ENCODE measurements at places on chromosomes 11 and 22. TPM values are rescaled to one million over a fixed set of nuclear protein-coding genes. Genes with fewer than 3 reads are reported as not detected.
A peak's percentile ranks its signal among the peaks of the same experiment; 100 is the strongest.

The P2RY6 gene
- total RNA-seq: 2.9 TPM

The OR8D4 gene
- not detected for total RNA-seq

The C11orf97 gene
- total RNA-seq: not detected

The SLC1A2 gene
- total RNA-seq: 0.58 TPM

The PRG3 gene
- total RNA-seq: not detected

The CHRM1 gene
- 0.09 TPM for total RNA-seq

GRCh38 chr11:74019860-74020259 lies 11.0 kb upstream of the UCP3 start:
- no peak for DNase-seq

GRCh38 chr22:38448945-38449745 lies 5.9 kb downstream of the KCNJ4 start:
- no peak for DNase-seq

DNA sequence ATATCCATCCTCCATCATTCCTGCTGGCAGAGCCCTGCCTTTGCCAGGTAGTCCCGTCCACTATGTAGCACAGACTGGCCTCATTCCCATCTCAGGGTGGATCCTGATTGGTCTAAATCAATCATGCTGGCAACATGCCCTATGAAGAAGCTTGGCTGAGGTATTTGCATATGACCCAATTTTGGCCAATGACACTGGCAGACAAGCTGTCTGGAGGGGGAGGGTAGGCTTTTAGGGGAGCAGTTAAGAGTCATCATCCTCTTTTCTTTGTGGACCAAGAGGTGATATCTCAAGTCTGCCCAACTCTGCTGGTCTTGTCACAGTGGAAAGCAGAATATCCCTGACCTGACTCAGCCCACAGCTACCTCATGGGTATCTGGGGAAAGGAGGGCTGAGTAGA lies 5.1 kb downstream of the CCDC89 start:
- no peak for DNase-seq

GRCh38 chr22:43880541-43880991 lies 11.2 kb downstream of the PNPLA5 start:
- no peak for DNase-seq

DNA sequence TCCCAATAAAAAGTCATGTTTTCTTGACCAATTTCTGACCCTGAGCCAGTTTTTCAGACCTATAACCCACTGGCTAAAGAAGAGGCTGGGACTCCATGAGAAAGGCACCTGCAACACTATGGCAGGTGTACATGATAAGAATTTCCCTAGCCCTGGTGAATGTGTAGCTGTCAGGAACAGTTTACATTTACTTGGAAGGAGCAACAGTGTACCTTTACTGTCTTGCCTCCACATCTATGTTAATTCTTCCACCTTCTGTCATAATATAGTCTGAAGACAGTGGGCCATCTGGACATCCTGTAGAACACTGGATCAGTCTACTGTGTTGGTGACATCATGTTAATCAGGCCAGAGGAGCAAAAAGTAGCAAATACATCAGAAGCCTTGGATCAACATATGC lies 72.1 kb upstream of the CD82 start:
- no peak for DNase-seq

GRCh38 chr11:103628121-103628520 lies 408.3 kb upstream of the DDI1 start:
- DNase-seq: no peak

- DNase-seq: no peak
Measured at GRCh38 chr11:78094250-78094649, 14.6 kb upstream of the NDUFC2 start.

- DNase-seq: no peak
Measured at GRCh38 chr11:117000014-117000737, 98.1 kb downstream of the SIK3 start.

GRCh38 chr11:120431633-120432032 lies 79.9 kb upstream of the GRIK4 start:
- no peak for DNase-seq

GRCh38 chr11:64842851-64843685 lies 1.4 kb downstream of the CDC42BPG start:
- peak; percentile 55 for DNase-seq

DNA sequence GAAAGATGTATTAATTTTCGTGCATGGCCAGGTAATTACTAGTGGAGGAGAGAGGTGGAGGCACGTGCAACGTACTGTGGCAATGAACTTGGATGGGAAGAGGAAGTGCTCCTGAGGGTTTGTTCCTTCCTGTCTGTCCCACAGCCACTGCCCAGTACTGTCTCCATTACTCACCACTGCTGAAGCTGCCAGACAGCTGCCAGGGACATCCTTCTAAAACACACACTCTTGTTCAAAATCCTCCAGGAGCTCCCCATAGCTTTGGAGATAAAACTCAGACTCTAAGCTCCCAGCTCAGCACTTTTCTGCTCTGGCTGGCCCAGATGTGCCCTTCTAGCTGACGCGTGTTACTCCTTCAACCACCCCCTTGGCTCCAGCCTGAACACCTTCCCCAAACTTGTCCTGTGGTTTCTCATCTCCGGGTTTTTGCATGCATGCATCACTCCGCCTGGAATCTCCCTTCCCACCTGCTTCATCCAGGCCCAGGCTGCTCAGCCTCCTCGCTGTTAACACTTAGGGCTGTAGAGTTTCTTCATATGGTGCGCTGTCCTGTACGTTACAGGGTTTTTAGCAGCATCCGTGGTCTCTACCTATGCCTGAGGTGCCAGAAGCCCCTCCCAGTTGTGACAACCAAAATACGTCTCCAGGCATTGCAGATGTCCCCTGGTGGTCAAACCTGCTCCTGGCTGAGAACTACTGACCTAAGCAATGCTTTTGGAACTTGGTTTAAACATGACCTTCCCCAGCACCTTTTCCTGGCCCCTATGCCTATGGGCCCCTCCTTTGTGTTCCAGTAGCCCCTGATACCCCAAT lies 69.5 kb downstream of the C11orf91 start:
- DNase-seq: no peak

GRCh38 chr11:10990160-10990559 lies 132.3 kb upstream of the ZBED5 start:
- DNase-seq: no peak

- no peak for DNase-seq
Measured at GRCh38 chr11:18527512-18527911, 770 bp upstream of the TSG101 start.

Data from mucosa of gallbladder (tissue), 1 donor.